Suprapubic skin (tissue), 4 donors: ENCODE measurements at places on chromosomes 6 and 20.
A peak's percentile ranks its signal among the peaks of the same experiment; 100 is the strongest.

DNA sequence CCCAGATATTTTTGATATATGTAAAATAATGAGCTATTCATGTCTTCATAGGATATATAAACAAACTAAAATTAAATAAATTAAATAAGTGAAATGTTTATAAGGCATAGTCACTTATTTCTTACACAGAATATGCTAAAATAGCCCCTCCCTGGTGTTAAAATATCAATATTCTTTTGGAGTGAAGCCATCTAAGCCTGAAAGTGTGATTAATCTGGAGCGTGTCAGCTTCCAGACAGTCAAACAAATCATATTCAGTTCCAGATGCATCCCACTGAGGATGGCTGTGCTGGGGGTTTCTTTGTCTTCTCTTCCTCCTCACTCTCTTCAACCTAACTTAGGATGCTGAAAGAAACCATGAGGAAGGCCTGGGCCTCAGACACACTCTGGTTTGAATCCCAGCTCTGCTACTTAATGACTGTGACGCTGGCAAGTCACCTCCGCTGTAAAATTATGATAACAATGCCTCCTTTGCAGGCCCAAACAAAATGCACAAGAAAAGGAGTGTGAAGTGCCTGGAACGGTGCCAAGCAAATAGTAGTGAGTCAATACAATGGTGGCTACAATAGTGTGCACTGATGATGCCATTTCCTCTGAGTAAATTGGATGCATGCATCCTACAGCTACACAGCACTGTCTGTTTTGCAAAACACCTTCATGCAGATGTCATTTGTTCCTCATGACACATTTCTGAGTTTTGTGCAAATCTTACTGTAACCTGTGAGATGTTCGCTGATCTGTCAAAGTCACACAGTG lies 161.4 kb downstream of the FOXC1 start:
- H3K27me3 ChIP-seq: no peaks in the 10 kb centered on the region
- no peak overlapping the region for H3K4me3 ChIP-seq
- no peak overlapping the region for H3K27ac ChIP-seq
- peaks cover 13% of the 10 kb centered on the region for H3K4me1 ChIP-seq

GRCh38 chr6:24766680-24767462 lies 7.9 kb upstream of the GMNN start:
- no peak overlapping the region for H3K4me3 ChIP-seq
- no peak overlapping the region for H3K27ac ChIP-seq
- DNase-seq: no peak
- H3K4me1 ChIP-seq: no peaks in the 10 kb centered on the region

- no peaks in the 10 kb centered on the region for H3K36me3 ChIP-seq
- H3K4me3 ChIP-seq: no peak overlapping the region
- no peak overlapping the region for H3K27ac ChIP-seq
- DNase-seq: no peak
These were observed 158.1 kb upstream of the GMDS start for GRCh38 chr6:2403546-2403945.

GRCh38 chr6:162198076-162198475 lies 529.5 kb downstream of the PRKN start:
- H3K27me3 ChIP-seq: no peaks in the 10 kb centered on the region
- no peak for DNase-seq
- peaks cover 2% of the 10 kb centered on the region for H3K4me1 ChIP-seq
- H3K4me3 ChIP-seq: no peak overlapping the region
- H3K36me3 ChIP-seq: no peaks in the 10 kb centered on the region

GRCh38 chr6:44179648-44180047 lies 21.0 kb downstream of the CAPN11 start:
- DNase-seq: no peak
- no peak overlapping the region for H3K27ac ChIP-seq
- H3K4me1 ChIP-seq: peaks cover 38% of the 10 kb centered on the region
- no peak overlapping the region for H3K4me3 ChIP-seq
- H3K36me3 ChIP-seq: no peaks in the 10 kb centered on the region

GRCh38 chr20:1822564-1823449 lies 72.4 kb upstream of the SIRPA start:
- no peak overlapping the region for H3K4me3 ChIP-seq
- peaks cover 4% of the 10 kb centered on the region for H3K4me1 ChIP-seq
- H3K27me3 ChIP-seq: no peaks in the 10 kb centered on the region

- H3K4me3 ChIP-seq: peak overlapping the region; percentile 84
- H3K4me1 ChIP-seq: peaks cover 33% of the 10 kb centered on the region
- DNase-seq: no peak
These were observed 1.0 kb upstream of the SPATA2 start for GRCh38 chr20:49916146-49917002.

GRCh38 chr20:62219992-62220665 lies at the start of gene HRH3:
Gene HRH3, minus strand, starts transcription at chr20:62220278. Its CDS starts 308 bp downstream, at chr20:62219970.
- H3K27ac ChIP-seq: no peak within 1 kb of the TSS
- H3K4me3 ChIP-seq: peak within 1 kb of the TSS; percentile 44
- H3K27me3 ChIP-seq: peaks cover 100% of the 10 kb centered on the region
- peaks cover 25% of the 10 kb centered on the region for H3K4me1 ChIP-seq
- no peaks in the 10 kb centered on the region for H3K36me3 ChIP-seq
- DNase-seq: no peak

DNA sequence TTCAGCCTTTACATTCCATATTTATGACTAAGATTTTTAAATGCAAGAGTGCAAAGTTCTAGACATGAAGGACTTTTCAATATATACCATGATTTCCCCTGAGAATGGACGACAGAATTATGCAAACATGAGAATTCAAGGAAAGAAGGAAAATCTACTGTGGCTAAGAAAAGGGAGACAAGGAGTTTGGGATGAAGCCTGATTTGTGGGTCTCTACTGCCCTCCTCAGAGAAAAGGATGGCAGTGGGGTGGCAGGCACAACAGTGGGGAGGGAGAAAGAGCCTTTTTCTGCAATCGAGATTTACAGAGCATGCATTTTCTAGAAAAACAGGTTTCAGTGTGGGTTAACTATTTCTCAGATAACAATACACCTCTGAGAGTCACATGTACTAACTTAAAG lies 466.9 kb upstream of the NRSN1 start:
- H3K27me3 ChIP-seq: no peaks in the 10 kb centered on the region
- no peak overlapping the region for H3K4me3 ChIP-seq
- H3K27ac ChIP-seq: no peak overlapping the region
- no peaks in the 10 kb centered on the region for H3K4me1 ChIP-seq

- H3K27ac ChIP-seq: no peak overlapping the region
- H3K4me3 ChIP-seq: no peak overlapping the region
- H3K36me3 ChIP-seq: no peaks in the 10 kb centered on the region
- H3K4me1 ChIP-seq: peaks cover under 1% of the 10 kb centered on the region
- H3K27me3 ChIP-seq: peaks cover 35% of the 10 kb centered on the region
These were observed 77.6 kb downstream of the SRC start for GRCh38 chr20:37423545-37423944.

GRCh38 chr6:105781915-105782314 lies 304.2 kb upstream of the PRDM1 start:
- peaks cover 9% of the 10 kb centered on the region for H3K4me1 ChIP-seq
- no peaks in the 10 kb centered on the region for H3K27me3 ChIP-seq
- no peak for DNase-seq
- no peak overlapping the region for H3K4me3 ChIP-seq

DNA sequence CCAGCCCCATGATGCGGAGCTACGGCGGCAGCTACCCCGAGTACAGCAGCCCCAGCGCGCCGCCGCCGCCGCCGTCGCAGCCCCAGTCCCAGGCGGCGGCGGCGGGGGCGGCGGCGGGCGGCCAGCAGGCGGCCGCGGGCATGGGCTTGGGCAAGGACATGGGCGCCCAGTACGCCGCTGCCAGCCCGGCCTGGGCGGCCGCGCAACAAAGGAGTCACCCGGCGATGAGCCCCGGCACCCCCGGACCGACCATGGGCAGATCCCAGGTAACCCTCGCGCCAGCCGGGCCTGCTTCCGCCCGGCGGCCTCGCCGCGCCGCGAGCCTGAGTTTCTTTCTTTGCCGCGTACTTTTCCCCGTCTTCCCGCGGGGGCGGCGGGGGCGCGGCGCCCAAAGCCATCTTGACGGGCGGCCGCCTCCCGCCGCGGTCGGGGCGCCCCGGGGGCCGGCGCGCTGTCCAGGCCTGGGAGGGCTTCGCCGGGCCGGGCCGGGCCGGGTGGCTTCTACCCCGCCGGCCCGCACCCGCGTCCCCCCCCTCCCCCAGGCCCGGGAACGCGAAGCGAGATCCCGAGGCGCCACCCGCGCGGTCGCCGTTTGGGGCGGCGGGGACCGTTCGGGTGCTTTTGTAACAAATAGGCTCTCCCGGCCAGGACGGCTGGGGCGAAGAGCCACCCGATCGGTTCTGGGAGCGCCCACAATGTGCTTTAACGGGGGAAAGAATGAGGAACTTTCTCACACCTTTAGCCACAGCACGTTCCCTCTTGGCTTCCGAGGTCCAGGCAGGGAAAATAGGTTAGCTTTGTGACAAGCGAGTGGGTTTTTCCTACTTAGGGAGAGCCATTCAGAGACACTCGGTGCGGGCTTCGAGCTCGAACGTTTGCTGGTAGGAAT lies 2.3 kb downstream of the ARID1B start:
- no peaks in the 10 kb centered on the region for H3K36me3 ChIP-seq
- H3K27me3 ChIP-seq: no peaks in the 10 kb centered on the region
- peak overlapping the region; percentile 92 for H3K4me3 ChIP-seq
- peak overlapping the region; percentile 99 for H3K27ac ChIP-seq
- DNase-seq: peak; percentile 72

DNA sequence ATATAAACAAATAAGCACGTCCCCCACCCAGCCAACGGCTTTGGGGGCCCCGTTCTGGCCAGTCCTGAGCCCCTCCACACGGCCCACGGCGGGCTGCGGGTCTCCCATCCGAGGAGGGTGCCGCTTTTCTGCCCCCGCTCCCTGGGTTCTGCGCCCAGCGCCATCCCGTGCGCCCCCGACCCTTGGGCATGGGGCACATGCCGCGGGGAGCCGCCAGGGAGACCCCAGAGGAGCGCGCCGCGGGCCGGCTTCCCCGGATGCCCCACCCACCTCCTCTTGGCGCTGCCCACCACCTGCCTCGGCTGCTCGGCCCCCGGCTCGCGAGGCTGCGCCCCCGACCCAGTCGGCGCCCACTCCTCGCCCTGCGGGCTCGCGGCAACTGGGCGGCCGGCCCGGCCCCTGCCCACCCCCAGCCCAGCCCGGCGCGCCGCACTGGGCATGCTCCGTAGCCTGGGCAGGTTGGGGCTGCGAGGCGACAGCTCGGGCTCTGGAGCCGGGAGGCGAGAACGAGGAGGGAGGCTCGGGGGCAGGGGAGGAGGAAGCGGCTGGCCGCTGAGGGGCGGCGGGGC lies 570 bp upstream of the PLCB4 start:
- H3K27me3 ChIP-seq: peaks cover 20% of the 10 kb centered on the region
- H3K36me3 ChIP-seq: no peaks in the 10 kb centered on the region
- H3K4me3 ChIP-seq: peak overlapping the region; percentile 78
- DNase-seq: no peak
- H3K4me1 ChIP-seq: peaks cover 16% of the 10 kb centered on the region

- no peak for DNase-seq
- no peaks in the 10 kb centered on the region for H3K36me3 ChIP-seq
- H3K4me3 ChIP-seq: no peak overlapping the region
- H3K4me1 ChIP-seq: no peaks in the 10 kb centered on the region
- H3K27ac ChIP-seq: no peak overlapping the region
These were observed 325.9 kb downstream of the PLCB1 start for GRCh38 chr20:8457978-8458377.

- no peak overlapping the region for H3K27ac ChIP-seq
- no peaks in the 10 kb centered on the region for H3K36me3 ChIP-seq
- H3K4me1 ChIP-seq: no peaks in the 10 kb centered on the region
- DNase-seq: no peak
These were observed 82.4 kb upstream of the TGM3 start for GRCh38 chr20:2213401-2213800.
